ENCODE measurements at places on chromosomes 2 and 18.
A peak's percentile ranks its signal among the peaks of the same experiment; 100 is the strongest.

- DNase-seq = no peak
These were observed 12.0 kb upstream of the DGKD start for GRCh38 chr2:233342301-233342700.

DNA sequence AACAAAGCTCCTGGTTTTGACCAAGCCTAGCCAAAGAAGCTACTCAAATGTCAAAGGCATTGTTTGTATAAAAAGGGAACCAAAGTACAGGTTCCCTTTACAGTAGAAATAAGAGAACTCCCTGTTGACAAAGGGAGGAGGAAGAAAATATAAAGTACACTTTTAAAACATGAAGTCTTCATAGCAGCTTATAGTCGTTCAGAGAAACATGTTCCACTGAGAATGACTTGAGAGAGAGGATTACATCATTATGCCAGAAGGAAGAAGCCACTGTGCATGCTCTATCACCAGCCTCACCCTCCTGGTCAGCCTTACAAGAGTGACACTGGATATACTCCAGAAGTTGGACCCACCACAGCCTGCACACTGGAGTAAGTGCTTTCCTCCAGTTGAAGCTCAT lies 2.5 kb upstream of the DHRS9 start:
- no peak for DNase-seq

GRCh38 chr2:236417150-236417549 lies 152.5 kb upstream of the ACKR3 start:
- DNase-seq = no peak

DNA sequence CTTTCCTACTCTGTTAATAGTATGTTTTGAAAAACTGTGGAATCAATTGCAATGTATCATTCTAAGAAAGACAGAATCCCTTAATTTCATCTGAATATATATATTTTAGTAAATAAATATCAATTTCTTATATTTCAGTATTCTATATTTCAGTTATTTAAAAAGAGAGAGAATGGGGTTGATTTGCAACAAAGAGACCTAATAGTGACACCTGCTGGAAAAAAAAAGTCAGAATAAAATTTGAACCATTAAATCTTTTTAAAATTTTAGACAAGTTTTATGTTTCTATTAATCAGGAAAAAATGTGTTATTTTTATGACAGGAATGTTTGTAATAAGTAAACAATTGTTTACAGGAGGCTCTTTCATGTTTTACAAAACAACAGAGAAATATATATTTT lies 20.7 kb upstream of the CCNT2 start:
- DNase-seq = no peak

GRCh38 chr2:9203006-9203405 lies 3.6 kb upstream of the ASAP2 start:
- DNase-seq = no peak

DNA sequence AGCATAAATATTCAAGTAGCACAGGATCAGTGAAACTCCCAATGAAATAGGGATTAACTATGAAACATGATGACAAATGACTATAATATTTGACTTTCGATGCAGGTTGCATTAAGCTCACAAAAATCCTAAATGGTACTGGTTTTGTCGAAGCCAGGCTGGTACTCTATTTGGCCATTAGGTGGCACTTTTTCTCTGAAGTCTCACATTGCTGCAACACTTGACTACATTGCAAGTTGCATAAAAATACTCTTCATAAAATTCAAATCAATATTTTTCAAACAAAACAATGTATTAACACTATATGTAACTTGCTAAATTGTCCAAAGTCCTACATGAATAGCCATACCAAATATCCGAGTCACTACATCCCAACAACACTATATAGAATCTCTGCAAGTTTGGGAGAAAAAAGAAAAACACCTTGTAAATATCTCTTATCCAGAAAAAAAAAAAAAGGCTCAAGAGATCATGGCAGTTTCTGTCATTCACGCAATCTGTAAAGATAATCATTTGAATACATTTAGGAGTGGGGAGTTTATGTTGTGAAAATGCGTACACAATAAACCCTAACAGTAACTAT lies 9.5 kb downstream of the RTTN start:
- peak; percentile 51 for DNase-seq

DNA sequence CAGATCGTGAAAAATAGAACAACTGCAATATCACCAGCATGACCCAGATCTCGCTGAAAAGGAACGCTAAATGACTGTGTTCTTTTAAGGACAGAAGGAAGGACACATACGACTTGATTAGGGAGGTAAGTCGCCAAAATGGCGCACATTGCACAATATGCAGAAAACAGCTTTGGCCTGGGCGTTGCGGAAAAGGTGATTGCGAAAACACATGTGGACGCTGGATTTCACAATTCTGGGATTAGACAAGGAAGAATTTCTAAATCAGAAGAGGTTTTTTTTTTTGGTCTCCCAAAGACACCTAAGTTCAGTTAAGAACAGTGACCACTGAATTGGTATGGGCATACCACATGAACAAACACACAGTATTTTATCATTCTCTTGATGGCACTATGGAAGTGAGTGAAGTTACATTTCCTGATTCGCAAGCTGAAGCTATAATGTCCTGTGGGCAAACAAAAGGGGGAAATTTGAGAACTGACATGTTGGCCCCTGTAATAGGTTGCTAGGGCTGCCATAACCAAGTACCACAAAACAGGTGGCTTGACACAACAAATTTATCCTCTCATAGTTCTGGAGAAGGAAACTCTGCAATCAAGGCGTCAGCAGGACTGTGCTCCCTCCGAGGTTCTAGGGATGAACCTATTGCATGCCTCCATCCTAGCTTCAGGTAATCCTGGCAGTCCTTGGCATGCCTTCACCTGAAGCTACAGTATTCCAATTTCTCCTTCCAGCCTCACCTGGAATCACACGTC lies 25.8 kb upstream of the ERICH2 start:
- DNase-seq = no peak

DNA sequence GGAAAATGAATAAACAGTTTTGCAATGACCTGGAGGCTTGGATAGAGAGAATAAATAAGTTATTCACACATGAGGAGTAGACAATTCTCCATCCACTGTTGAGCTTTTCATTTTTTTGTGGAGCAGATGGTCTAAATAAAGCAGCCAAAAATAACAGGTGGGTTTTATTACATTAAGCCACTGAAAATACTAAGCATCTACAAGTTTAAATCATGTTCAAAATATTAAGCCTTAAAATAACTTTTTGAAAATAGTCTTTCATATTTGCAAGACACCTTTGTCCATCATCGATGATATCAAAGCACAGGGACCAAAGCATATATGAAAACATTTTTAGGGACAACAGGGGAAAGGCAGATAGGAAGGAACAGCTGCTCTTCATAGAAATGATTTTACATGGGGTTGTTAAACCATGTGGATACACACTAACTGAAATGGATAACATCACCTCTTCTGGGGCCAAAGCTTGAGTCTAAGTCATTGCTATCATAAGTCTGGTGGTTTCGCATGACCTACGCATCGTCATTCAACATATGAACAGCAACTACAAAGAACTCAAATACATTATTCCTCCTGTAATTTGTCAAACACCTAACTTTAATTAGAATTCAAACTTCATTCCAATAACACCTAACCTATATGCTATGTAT lies 197.6 kb upstream of the CHST9 start:
- no peak for DNase-seq

DNA sequence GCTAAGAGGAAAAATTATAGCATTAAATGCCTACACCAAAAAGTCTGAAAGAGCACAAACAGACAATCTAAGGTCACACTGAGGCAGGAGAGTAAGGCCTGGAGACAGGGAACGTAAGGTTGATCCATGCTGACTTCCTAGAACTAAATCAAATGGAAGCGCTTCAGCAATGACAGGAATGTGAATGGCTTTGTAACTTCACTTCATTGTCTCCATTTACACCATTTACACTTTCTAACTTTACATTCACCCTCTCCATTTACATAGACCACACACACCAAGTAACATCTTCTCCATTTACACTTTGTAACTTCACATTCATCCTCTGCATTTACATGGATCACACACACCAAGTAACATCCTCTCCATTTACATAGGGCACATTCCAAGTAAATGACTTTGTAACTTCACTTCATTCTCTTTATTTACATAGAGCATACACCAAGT lies 103.1 kb upstream of the SPATS2L start:
- DNase-seq = no peak

DNA sequence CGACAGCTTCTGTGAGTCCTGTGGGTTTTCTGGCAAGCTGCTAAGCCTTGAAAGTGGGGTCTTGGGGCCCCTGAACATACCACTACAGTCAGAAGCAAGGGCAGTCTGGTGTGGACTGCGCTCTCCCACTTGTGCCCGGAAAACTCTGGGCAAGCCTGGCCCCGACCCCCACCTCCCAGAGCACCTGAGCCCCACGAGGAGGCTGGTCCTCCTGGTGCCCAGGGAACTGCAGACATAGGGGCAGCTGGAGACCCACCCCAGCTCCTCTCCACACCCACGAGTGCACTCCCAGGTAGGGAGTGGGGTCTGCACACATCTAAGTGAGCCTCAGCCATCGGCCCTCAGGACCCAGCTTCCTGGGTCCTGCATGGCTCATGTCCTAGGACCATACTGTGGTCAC lies 16.2 kb upstream of the GPC1 start:
- DNase-seq = no peak

DNA sequence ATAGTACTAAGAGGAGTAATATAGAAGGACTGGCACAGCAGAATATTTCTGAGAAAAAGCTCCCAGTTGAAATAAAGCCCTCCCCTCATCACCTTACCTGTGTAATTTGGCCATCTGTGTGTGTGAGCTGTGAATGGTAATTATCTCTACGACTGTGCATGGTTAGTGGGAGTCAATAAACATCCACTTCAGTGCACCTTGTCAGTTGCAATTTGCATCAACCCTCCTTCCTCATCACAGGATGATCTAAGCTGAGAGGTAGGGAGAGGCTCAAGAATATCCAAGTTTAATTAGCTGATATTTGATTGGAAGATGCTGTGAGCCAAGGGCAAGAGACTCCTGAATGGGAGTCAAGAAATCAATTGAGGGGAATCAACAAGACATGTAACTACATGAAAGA lies 694.9 kb upstream of the KLHL29 start:
- DNase-seq = no peak

DNA sequence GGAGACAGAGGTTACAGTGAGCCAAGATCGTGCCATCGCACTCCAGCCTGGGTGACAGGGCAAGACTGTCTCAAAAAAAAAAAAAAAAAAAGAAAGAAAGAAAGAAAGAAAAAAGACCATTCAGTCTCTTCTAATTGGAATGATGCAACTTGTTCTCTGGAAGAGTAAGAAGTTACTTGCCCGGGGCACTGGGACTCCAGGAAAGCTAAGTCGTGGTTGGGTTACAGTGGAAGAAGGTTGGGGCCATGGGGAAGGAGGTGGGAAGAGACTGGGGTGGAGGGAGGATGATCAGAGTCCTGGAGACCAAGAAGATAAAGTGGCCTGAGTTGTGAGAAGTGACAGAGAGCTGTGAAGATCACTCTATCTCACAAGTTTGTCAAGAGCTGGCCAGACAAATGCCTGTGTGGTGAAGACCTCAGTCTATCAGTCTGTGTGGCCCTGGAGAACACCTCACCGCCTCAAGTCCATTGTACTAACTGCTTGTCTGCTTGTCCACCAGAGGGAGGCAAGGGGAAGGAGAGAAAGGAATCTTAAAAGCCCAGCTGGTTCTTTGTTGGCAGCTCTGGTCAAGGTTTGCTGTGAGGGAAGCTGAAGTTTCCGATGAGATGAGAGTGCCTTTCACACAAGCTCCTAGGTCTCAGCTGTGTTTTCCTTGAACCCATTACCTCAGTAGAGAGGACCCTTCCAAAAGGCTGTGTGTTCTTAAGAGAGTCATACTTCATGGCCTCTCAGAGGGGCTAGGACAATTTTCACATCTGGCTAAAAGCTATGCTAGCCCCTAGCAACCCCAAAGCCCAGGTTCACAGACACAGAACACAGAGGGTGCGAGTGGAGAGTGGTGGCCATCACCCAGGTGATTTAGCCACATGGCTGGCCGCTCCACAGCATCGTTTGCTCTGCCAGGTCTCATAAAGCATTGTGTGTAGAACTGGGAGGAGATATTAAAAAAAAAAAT lies 72.0 kb upstream of the TMEM178A start:
- peak; percentile 79 for DNase-seq

DNA sequence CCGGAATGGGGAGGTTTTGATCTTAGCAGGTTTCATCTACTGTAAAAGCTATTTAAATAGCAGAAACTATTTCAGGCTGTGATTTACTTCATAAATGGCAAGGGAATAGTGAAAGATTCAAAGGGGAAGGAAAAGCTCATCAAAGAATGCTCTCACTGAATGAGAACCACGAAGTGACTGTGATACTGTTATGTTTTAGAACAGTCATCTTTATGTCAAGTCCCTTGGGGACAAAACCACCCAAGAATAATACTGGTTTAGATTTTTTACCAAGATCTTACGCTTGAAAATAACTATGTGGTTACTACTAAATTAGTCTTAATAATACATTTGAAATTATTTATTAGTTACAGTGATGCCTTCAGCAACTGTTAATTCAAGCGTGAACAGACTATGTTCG lies 28.1 kb downstream of the FARSB start:
- DNase-seq = peak; percentile 30

DNA sequence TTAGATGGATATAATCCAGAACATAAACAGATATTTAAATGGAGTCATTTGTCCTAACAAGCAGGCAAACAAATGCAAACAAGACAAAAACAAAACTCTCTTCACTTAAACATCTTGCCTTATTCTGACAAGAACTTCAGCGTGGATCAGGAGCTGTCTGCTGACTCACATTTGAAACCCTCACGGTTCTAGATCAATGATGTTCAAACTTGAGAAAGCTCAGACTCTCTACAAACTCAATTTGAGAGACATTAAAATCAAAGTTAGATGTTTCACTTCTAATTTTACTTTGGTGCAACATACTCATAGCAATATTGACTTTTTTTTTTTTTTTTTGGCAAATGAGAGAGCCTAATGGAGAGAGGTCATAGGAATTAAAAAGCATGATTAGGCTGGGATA lies 362.8 kb upstream of the SLC14A2 start:
- DNase-seq = no peak

DNA sequence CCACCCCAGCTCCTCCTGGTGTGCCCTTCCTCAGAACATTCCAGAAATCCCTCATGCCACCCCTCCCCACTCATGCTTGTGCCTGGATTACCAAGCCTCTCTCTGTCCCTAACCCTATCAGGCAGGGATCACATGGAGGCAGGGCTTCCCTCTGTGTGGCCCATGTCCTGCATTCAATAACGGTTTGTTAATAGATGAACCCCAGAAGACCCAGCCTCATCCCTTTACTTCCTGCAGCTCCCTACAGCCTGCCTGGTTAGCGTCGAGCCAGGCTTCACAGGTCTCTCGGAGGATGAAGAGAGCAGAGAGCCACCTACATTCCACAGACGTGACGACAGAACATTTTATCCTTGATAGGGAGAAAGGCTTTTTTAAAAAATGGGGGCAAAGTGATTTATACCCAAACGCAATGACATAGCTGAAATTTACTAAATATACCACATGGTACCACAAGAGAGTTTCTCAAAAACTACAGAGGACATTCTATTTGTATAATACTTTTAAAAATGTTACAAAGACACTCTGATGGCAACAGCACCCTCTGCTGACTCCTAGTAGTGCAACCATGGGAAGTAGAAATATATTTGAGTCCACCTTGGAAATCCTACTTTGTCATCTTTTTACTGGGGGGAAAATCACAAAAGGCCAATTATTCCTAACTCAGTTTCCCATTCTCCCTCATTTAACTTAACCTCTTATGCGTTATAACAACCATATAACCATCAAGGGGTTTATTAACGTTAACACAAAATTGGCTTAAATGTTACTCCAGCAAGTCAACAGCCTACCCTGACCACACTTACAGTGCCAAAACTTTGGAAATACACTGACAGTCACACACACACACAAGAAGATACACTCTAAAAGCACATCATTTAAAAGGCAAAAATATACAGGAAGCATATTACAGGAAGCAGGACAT lies 30.7 kb downstream of the FBXO15 start:
- peak; percentile 47 for DNase-seq

- no peak for DNase-seq
These were observed 91.7 kb upstream of the EPC2 start for GRCh38 chr2:148552675-148553331.

Data from brain microvascular endothelial cell (primary cell).